ENCODE measurements at places on chromosomes 16 and 17. TPM values are rescaled to one million over a fixed set of nuclear protein-coding genes. Genes with fewer than 3 reads are reported as not detected.

- DNase-seq = no peak
Measured at GRCh38 chr17:81509972-81510784, 2.4 kb downstream of the ACTG1 start.

DNA sequence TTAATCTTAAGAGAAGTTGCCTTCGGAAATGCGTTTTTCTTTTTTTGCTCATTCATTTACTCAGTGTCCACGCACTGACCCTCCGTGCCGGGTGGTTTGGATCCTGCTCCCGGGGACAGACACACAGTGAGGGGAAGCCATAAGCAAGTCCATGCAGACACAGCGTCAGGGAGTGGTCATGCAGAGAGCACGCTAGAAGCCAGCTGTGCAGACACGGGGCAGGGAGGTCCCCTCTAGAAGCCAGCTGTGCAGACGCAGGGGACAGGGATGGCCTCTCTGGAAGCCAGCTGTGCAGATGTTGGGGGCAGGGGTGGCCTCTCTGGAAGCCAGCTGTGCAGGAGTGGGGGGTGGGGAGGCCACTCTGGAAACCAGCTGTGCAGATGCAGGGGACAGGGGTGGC lies 4.8 kb downstream of the GAA start:
- DNase-seq = no peak

DNA sequence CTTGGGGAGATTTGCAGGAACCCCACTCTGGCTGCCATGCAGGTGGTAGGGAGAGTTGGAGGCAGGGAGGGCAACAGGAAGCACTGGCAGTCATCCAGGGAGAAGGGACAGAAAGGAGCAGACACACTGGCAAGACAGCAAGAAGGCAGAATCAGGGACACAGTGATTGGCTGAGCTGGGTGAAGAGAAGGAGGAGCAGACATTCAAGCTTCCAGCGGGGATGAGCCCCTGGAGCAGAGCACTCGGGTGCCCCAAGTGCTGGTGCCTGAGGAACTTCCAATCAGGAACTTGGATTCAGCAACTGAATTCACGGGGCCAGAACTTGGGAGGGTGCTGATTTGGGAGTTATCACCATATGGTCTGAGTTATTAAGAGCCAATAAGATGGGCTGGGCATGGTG lies 6.3 kb upstream of the ITGA3 start:
- DNase-seq = no peak

DNA sequence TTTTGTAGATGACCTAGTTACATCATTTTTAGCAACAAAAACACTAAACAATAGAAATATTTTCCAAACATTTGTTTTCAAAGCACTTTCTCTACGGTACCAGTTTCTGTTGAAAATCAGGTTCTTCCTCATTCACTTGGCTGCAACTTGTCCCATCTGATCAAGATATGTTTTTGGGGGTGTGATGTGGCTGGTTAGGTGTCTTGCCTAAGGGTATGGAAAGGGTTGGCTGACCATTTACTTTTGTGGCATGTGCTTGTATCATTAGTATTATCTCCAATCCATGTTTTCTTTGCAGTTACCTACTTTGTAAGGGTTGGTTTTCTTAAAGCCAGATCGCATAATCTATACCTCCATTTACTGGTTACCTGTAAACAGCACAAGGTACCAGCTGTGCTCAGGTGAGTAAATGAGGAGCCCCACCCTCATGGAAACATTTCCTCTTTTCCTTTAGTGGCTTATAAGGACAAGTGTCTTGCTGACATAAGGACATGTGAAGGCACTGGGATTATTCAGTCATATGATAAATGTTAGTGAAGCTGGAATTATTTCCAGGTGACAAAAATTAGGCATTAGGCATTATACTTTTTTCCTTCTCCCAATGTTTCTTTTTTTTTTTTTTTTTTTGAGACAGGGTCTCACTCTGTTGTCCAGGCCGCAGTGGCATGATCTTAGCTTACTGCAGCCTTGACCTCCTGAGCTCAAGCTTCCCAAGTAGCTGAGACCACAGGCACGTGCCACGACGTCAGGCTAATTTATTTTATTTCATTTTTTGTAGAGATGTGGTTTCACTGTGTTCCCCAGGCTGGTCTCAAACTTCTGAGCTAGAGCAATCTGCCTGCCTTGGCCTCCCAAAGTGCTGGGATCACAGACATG lies 162.0 kb downstream of the CCDC182 start:
- no peak for DNase-seq

- DNase-seq = no peak
Measured at GRCh38 chr17:43832168-43832975, 574 bp downstream of the MPP3 start.

The SOX15 gene
- 8.0 TPM for total RNA-seq

Data from ureter (tissue), 1 donor.